ENCODE measurements at places on chromosomes 2 and 18.

DNA sequence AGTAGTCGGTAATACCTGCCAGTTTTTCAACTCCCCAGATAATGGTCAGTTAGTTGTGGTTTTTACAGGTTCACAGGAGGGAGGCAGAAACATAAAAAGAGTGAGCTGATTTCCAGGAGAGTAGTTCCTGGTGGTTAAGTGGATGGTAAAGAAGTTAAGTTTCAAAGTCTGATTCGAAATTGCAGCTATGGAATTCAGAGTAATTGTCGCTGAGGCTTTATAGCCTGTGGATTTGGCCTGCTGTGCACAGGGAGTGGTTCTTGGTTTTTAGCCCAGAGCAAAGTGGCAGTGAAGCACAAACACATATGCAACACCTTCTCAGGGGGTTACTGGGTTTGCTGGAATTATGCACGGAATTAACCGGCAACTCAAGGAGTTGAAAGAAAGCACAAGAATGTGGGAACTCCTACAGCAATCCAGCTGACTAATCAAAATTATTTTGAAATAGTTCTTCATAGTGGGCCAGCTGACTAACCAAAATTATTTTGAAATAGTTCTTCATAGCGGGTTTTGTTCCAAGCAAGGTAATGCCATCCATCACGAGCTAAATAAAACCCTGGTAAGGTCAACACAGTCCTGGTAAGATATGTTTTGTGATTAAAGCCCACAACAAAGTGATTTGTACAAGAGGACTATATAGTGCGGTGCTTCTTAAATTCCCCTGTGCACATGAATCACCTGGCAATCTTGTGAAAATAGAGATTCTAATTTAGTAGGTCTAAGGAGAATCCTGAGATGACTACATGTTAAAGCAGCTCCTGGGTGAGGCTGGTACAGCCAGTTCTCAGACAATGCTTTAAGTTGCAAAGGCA is 94.4 kb downstream of the SGPP2 start:
- DNase-seq, result no peak

DNA sequence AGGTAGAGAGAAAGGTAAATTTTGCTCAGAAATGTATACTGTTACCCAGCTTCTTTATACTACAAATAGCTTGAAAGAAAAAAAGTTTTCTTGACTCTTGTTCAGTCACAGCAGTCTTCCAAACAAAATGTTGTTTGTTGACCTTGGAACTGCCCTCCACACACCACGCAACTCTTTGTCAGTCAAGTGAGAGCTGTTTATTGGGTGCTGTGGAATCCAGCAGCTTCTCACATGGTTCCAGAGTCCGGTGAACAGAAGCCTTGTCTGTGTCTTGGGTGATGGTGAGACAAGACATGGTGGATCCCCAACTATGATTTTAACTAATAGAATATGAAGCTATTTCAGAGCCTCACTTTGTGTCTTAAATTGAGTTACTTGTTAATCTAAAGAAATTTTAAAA is 112.5 kb downstream of the MAP2 start:
- DNase-seq, result no peak

- DNase-seq, result no peak
Measured at GRCh38 chr2:84808279-84808678, 72.6 kb downstream of the TRABD2A start.

- peak; percentile 2 for DNase-seq
Measured at GRCh38 chr2:189142893-189143759, 36.4 kb downstream of the COL5A2 start.

DNA sequence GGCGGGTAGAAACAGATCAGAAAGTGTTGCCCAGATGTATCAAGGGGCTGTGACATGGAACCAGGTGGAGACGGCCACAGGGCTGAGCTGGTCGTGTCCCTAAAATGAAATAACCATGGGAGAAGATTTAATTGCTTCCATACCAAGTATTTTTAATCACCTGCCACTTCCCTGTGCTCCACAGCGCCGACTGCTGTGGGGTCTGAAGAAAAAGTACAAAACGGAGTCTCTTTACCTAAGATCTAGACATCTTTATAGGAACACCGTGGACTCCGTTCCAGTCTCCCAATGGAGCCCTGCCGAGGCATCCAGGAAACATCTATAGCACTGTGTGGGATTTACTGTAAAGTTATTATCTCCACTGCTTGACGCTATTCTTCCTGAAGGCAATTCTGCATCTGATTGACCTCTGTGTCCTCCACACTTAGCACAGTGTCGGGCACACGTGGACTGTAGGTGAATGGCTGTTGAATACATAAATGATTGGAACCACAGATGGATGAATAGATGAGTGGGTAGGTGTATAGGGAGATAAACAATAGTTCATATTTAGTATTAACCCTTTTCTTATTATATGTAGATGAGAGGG is 21.6 kb upstream of the GYPC start:
- DNase-seq, result no peak

- DNase-seq, result no peak
Measured at GRCh38 chr2:151338115-151338514, 19.3 kb upstream of the TNFAIP6 start.

DNA sequence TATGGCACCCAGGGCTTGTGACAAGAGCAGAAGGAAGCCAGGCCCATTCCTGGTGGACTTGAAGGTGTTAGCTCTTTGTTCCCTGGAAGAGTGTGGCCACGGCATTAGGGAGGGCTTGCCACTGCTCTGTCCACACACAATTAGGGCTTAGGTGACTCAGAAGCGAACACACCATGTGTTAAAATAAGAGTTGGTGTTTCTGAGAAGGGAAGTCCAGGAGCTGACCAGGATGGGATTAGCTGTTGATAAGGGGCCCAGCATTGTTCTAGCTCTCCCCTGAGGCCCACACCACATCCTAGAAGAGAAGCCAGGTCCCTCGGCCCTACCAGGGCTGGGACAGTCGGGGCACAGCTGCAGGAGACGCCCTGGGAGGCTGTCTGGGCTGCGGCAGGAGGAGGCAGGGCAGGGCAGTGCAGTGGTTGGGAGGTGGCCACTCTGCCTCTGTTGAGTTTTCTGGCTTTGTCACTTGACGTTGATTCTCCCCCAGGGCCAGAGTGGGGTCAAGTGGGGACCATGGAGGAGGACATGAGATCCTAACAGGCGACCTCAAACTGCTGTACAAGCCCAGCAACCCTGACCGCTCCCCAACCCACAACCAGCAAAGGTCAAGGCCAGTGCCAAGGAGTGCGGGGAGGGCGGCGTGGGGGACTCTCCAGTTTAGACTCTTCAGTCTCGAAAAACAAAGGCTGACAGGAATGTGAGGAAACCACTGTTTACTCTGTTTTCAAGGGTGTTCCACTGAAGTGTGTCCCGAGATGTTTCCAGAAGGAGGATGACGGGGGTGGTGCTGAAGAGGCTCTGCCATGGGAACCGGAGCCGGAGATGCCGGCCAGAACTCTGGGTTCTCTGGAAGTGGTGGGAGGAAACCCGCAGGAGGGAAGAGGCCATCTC is 16.8 kb downstream of the GNLY start:
- DNase-seq, result no peak

DNA sequence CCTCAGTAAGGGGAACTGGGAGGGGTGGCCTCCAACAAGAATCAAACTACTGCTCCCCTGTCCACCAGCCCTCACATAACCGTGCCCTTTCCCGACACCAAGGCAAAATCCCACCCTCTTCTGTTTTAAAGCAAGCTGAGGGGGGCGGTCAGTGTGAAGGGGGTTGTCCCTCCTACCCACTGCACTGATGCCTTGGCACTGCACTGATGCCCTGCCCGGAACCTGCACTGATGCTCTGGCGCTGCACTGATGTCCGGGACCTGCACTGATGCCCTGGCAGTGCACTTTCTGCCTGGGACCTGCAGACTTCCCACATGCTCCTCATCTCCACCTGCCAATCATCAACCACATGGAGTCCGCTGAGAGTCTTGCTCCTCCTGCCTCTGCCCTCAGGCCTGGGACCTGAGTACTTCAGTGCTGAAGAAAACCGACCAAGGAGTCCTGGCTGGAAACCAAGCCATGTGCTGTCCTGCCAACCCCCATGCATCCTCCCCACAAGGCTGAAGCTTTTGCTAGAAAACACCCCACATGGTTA is 179.5 kb downstream of the SMAD2 start:
- DNase-seq, result no peak

DNA sequence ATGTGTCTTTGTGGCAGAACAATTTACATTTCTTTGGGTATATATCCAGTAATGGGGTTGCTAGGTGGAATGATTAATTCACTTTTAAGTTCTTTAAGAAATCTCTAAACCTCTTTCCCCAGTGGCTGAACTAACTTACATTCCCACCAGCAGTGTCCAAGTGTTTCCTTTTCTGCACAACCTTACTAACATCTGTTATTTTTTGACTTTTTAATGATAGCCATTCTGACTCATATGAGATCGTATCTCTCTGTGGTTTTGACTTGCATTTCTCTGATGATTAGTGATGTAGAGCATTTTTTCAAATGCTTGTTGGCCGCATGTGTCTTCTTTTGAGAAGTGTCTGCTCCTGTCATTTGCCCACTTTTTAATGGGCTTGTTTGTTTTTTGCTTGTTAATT is 43.1 kb upstream of the PTH2R start:
- no peak for DNase-seq

GRCh38 chr18:22731398-22731797 is 201.7 kb upstream of the RBBP8 start:
- DNase-seq, result no peak

DNA sequence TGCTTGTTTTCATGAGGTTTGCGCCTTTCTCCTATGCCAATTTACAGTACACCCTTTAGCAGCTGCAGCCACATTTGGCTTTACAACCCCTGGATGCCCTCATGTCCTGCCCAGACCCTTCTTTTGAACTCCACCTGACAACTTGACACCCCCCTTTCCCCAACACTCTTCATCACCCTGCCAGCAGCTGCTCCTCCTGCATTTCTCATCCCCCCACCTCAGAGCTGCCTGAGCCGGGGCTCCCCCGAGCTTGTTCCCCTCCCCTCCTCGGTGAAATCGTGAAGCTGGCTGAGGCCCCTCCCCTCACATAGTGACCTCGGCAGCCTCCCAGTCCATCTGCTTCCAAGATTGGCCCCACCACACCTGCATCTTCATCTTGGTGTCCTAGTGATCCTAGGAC is 40.5 kb downstream of the LRRFIP1 start:
- DNase-seq, result no peak

DNA sequence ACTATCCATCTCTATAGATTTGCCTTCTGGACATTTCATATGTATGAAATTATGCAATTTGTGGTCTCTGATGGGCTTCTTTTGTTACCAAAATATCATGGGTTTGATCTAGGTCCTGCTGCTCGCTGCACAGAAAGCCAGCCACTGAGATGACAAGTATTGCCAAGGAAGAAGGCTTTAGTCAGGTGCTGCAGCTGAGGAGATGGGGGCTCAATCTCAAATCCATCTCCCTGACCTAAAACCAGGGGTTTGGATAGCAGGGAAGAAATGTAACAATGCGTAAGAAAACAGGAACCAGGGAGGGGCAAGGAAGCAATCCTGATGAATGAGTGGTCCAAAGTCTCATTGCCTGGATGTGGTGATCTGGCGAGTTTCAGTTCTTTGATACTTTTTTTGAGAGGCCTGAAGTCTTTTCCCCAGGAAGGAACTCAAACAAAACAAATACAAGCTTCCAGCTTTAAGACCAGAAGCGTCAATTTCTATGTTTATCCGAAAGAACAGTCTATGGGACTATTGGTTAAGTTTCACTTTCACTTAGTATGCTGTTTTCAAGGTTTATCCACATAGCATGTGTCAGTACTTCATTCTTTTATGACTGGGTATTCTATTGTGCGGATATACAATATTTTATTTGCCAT is 3.4 kb upstream of the CKAP2L start:
- DNase-seq, result no peak

DNA sequence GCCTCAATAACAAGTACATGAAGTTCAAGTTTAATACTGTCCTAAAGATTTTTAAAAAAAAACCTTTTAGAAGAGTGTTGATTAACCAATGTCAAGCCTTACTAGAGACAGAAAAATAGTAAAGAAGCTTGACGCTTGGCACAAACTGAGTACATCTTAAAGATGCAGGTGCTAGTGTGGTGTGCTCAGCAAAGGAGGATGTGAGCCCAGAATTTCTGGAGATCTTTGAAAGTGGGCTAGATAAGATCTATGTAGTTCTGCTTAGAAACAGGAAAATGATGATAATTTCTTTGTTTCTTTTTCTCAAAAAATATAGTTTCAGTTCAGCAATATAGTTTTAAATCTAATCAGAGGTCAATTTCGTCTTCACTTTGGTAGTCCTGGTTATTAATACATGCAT is 118.3 kb upstream of the KLHL14 start:
- DNase-seq, result no peak

DNA sequence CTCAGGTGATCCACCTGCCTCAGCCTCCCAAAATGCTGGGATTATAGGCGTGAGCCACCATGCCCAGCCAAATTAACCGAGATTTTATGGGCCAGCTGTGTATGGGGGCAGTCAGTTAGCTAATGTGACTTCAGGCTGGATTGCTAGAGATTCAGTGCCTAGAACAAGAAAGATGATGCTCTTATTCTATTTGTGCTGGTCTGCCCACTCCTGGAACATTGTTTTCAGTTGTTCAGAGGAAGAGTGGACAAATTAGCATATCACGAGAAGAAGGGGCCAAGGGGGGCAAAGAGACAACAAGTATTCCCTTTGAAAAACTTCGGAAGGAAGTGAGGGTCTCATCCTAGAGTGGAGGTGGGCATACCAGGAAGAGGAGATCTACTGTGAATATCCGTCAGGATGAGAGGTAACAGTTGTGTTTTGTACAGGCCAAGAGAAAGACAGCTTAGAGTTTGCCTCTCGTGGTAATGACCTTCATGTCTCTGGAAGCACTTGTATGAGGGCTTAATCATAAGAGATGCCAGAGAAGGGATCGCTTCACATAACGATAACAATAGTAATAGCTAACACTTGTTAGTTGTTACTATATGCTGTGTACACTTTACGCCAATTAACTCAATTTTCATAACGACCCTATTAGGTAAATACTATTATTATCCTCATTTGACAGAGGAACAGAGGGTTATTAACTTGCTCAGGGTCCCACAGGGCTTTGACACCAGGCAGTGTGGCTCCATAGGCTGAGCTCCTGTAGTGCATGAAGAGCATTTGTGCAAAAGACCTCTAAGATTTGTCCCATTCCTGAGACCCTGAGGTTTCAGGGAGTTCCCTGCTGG is 138.3 kb downstream of the DDX1 start:
- DNase-seq, result no peak

Data from activated effector memory CD4-positive, alpha-beta T cell treated with Interleukin-2 at 50 U/mL for 16 hours (primary cell).